ENCODE measurements at places on chromosomes 12 and 14. TPM values are rescaled to one million over a fixed set of nuclear protein-coding genes. Genes with fewer than 3 reads are reported as not detected.

SLC17A8 gene
- 0.24 TPM for polyA plus RNA-seq

ALKBH2 gene
- 36.1 TPM for polyA plus RNA-seq

MMP14 gene
- polyA plus RNA-seq = 186 TPM

LHX5 gene
- polyA plus RNA-seq = not detected

OR6C4 gene
- not detected for polyA plus RNA-seq

DNA sequence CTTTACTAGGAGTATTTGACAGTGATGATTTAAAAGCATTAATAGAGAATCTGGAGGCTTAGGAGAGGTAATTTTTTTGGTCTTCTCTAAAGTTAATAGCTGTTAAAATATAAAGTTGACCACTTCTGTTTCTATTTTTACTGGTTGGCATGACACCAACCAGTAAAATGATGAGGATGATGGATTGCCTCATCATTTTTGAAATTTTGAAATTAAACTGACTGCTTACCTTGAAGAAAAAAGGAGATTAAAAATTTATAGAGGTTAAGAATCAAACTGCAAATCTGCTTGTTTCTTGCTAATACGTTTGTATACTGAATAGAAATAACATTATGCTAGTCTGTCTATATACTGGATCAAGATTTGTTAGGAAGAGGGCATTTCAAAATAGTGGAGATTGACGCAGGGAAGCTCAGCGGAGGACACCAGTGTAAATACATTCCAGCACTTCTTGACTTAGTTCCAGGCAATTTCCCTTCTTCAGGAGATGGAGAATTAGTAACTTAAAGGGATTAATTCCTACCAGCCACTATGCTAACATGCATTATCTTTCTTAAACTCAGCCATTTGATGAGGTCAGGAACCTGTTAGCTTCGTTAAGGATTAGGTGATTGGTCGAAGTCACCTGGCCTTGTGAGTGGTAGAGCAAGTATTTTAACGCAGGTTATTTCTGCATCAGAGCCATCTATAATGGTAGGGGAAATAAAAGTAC lies 3.6 kb downstream of the EID3 start:
- DNase-seq = no peak

DNA sequence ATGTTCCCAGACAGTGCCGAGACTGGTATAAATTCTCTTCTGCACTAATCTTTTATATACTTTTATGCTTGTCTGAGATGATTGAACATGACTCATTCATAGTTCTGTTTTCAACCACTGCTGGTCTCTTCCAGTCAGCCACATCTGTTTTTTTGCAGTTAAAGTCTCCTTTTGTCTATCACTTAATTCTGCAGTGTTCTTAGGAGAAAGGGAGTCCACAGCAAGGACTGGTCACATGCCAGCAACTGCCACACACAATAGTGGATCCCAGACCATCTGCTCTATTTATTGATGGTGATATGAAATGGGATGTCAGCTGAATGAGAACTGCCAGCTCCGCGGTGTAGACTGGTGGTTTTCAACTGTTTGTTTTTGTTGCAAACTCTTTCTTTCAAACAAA lies 379.8 kb downstream of the MED13L start:
- DNase-seq = no peak

GRCh38 chr12:125137766-125138344 lies 72.6 kb downstream of the AACS start:
- DNase-seq = no peak

DNA sequence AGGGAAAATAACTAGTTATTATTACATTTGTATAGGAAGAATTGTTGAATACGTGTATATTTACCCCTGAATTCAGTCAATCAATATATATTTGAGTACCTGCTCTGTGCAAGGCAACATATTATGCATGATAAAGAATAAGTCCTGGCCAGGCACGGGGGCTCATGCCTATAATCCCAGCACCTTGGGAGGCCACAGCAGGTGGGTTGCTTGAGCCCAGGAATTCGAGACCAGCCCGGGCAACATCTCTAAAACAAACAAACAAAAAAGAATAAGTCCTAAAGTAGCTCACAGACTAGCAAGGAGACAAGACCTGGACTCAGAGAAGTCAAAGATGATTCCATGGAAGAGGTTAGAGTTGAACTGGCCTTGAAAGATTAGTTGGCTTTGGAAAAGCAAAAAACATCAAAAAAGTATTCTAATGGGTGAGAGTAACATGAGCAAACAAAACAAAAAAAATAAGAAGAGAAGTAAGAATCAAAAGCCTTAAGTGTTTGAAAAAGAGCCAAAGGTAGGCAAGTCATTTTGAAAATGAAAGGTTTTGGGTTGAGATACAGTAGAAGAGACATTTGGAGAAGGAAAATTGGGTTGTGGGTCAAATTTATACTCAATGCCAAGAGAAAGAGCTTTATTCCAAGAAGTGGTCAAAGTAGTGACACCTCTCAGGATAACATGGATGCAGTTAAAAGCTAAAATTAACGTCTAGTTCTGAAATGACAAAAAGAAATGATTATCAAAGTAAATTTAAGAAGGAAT lies 115.2 kb upstream of the BCAT1 start:
- DNase-seq = no peak

DNA sequence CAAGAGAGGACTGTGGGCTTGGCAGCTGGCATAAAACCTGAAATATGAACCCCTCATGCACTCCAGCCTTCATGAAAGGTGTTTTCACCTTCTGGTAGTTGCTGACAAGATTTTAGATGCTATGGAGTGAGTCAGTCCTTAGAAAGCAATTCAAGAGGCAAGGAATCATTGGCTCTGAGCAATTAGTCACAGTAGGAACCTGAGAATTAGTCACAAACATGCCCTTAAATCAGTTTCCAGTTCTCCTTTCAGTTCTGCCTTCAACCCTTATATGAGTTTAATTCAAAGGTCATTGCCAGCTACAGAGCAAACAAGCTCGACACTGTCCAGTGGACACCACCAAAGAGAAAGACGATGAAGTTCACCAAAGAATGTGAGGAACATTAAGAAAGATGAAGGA lies 472.3 kb downstream of the GLT1D1 start:
- no peak for DNase-seq

- no peak for DNase-seq
Measured at GRCh38 chr12:109927622-109928021, 27.5 kb downstream of the TCHP start.

- DNase-seq = no peak
Measured at GRCh38 chr12:60210756-60211155, 614.9 kb downstream of the SLC16A7 start.

GRCh38 chr12:76916170-76916540 lies 37.3 kb upstream of the CSRP2 start:
- DNase-seq = no peak

DNA sequence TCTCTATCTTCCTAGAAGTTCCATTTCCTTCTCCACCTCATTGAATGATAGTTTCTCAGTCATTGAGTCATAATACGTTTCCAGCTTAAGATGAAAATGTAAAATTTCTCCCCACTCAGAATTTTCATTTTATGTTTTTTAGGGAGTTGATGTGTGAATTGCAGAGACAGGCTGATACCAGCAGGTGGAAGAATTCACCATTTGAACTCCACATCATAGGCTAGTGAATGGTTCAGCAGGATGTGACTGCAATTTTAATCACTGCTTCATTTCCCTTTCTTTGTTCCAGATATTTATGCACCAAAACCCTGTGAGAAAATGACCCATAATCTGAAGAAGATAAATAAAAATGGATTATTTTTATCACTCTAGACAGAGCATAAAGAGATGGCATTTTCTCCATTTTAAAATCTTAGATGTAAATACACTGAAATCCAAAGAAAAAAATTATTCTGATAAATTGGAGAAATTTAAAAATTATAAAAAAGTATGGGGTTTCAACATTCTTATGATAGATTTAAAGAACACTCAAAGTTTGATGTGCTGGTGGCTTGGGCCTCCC lies 10.6 kb upstream of the PYGL start:
- no peak for DNase-seq

DNA sequence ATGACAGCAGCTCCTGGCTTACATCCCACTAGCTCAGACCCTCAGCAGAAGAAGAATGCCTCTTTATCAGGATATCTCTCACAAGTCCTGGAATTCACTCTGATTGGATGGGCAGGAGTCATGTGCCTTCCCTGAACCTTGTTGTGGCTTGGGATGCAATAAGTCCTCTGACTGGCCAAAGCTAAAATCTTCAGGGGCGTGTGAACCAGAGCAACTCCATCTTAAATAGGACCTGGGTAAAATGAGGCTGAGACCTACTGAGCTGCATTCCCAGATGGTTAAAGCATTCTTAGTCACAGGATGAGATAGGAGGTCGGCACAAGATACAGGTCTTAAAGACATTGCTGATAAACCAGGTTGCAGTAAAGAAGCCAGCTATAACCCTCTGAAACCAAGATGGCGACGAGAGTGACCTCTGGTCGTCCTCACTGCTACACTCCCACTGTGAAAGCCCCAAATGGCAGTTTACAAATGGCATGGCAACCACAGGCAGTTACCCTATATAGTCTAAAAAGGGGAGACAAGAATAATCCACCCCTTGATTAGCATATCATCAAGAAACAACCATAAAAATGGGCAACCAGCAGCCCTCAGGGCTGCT lies 60.4 kb upstream of the FICD start:
- no peak for DNase-seq

- DNase-seq = no peak
Measured at GRCh38 chr14:61355892-61356325, 34.5 kb downstream of the PRKCH start.

DNA sequence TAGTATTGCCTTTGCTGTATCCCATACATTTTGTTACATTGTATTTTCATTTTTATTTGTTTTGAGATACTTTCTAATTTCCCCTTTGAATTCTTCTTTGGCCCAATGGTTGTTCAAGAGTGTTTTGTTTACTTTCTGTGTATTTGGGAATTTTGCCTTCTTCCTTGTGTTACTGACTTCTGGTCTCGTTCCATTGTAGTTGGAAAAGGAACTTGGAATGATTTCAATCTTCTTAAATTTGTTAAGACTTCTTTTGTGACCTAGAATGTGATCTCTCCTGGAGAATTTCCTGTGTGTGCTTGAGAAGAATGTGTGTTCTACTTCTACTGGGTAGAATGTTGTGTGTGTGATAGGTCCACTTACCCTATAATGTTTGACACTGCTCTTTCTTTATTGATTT lies 304.4 kb upstream of the RTL1 start:
- no peak for DNase-seq

DNA sequence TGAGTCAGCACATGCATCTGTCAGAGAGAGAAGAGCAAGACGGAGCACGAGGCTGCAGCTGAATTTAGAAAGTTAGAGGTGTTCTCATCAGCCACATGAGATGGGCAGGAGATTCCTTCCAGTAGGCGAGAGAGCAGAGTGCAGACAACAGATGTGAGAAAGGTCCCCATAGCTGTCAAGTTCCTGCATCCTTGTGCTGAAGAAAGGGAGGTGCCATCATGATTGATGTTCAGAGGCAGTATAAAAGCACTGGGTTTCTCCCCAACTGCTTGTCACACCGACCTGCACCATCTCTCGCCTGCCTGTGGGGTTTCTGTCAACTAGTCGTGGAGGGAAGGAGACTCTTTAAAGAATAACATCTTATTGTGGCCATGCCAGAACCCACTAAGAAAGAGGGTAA lies at the start of gene MYBPC1:
Gene MYBPC1 (plus strand): TSS at position 272 of the 400 bp plus-strand sequence. CDS start 100 bp downstream, at position 372.
- no peak for DNase-seq

DNA sequence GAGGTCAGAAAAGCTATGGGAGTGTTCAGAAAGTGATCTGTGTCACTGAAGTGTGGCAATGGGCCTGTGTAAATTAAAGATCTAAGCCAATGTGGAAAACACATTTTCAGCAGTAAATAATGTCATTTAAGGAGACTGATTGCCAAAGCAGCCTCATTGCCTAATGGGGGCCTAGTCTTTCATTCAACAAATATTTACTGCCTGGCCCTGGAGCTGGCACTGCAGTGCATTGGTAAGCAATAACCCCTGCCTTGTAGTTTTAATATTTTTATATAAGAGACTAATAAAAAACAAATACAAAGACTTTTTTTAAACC lies 326.6 kb downstream of the BTG1 start:
- DNase-seq = no peak

All from left renal cortex interstitium (tissue), 4 donors.